Ascending aorta (tissue), 2 donors: ENCODE measurements at places on chromosomes 12 and 14.

DNA sequence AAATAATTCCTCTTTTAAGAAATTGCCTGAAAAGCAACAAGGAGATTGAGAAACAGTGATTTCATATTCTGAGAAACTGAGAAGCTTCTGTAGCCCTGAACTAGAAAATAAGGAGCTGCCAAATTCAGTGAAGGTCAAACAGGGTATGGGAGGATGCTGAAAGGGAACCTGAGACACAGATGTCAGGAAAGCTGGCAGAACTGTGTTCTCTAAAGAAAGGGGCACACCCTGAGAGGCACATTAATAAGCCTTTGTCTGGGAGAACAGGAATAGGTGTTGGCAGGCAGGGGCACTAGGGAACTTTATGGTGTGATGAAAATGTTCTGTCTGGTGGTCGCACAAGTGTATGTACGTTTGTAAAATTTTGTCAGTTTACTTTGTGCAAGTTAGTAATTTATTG lies 29.6 kb downstream of the VRK1 start:
- H3K4me3 ChIP-seq, result no peak overlapping the region
- H3K27me3 ChIP-seq, result no peaks in the 10 kb centered on the region
- DNase-seq, result no peak
- H3K4me1 ChIP-seq, result no peaks in the 10 kb centered on the region
- no peaks in the 10 kb centered on the region for H3K36me3 ChIP-seq
- no peak overlapping the region for H3K27ac ChIP-seq

GRCh38 chr14:92352158-92352985 lies 29.4 kb downstream of the SLC24A4 start:
- no peak for DNase-seq
- H3K4me1 ChIP-seq, result no peaks in the 10 kb centered on the region
- H3K27ac ChIP-seq, result no peak overlapping the region
- no peaks in the 10 kb centered on the region for H3K36me3 ChIP-seq

- peaks cover 25% of the 10 kb centered on the region for H3K36me3 ChIP-seq
- no peaks in the 10 kb centered on the region for H3K27me3 ChIP-seq
- peaks cover 9% of the 10 kb centered on the region for H3K4me1 ChIP-seq
- peak overlapping the region; percentile 92 for H3K27ac ChIP-seq
- DNase-seq, result no peak
Observed at GRCh38 chr12:56358836-56359532, 923 bp downstream of the STAT2 start.

- H3K27ac ChIP-seq, result no peak overlapping the region
- no peak overlapping the region for H3K4me3 ChIP-seq
- no peaks in the 10 kb centered on the region for H3K36me3 ChIP-seq
- H3K27me3 ChIP-seq, result no peaks in the 10 kb centered on the region
Observed at GRCh38 chr14:69811868-69812252, 14.8 kb upstream of the SLC10A1 start.

- no peak for DNase-seq
- H3K27ac ChIP-seq, result no peak overlapping the region
- H3K4me3 ChIP-seq, result no peak overlapping the region
- H3K4me1 ChIP-seq, result no peaks in the 10 kb centered on the region
- H3K36me3 ChIP-seq, result no peaks in the 10 kb centered on the region
- no peaks in the 10 kb centered on the region for H3K27me3 ChIP-seq
Observed at GRCh38 chr12:95877622-95878021, 18.9 kb downstream of the SNRPF start.

DNA sequence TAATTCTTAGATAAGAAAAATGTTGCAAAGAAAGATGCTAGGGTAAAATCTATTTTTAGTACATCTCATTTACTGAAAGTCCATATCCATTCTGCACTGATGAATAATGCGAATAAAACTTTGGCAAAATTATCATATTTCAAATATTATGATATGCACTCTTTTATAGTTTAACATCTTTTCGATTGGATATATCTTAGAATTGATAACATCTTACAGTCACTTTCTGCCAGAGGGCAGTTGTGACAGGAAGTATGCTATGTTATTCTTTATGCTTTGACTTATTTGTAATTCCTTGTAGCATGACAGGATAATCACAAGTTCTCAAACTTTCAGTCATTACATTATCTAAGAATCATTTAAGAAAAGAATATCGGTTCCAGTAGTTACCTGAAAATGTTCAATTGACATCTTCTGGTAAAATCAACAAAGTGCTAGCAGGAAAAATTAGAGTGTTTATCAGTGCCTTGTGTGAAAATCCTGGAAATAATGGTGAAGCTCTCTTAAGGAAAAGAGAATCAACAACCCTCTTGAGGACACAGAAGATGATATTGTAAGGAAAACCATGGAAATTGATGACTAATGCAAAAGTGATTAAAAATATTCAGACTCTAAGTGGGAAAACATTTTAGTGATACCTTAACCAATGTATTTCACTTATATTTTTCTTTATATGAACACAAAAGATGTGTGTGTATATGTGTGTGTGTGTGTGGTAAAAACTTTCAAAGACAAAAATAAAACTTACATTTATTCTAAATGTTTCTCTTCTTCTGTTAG lies 95.5 kb downstream of the SLC6A15 start:
- H3K4me3 ChIP-seq, result no peak overlapping the region
- H3K27me3 ChIP-seq, result no peaks in the 10 kb centered on the region
- no peak overlapping the region for H3K27ac ChIP-seq
- H3K36me3 ChIP-seq, result no peaks in the 10 kb centered on the region
- no peaks in the 10 kb centered on the region for H3K4me1 ChIP-seq
- DNase-seq, result no peak

- H3K27me3 ChIP-seq, result no peaks in the 10 kb centered on the region
- H3K36me3 ChIP-seq, result no peaks in the 10 kb centered on the region
- H3K27ac ChIP-seq, result no peak overlapping the region
- no peaks in the 10 kb centered on the region for H3K4me1 ChIP-seq
Observed at GRCh38 chr12:3834774-3835173, 38.4 kb downstream of the PARP11 start.

GRCh38 chr12:24020397-24021163 lies 71.1 kb upstream of the SOX5 start:
- H3K27me3 ChIP-seq, result no peaks in the 10 kb centered on the region
- no peak for DNase-seq
- H3K36me3 ChIP-seq, result no peaks in the 10 kb centered on the region
- no peaks in the 10 kb centered on the region for H3K4me1 ChIP-seq
- H3K4me3 ChIP-seq, result no peak overlapping the region

DNA sequence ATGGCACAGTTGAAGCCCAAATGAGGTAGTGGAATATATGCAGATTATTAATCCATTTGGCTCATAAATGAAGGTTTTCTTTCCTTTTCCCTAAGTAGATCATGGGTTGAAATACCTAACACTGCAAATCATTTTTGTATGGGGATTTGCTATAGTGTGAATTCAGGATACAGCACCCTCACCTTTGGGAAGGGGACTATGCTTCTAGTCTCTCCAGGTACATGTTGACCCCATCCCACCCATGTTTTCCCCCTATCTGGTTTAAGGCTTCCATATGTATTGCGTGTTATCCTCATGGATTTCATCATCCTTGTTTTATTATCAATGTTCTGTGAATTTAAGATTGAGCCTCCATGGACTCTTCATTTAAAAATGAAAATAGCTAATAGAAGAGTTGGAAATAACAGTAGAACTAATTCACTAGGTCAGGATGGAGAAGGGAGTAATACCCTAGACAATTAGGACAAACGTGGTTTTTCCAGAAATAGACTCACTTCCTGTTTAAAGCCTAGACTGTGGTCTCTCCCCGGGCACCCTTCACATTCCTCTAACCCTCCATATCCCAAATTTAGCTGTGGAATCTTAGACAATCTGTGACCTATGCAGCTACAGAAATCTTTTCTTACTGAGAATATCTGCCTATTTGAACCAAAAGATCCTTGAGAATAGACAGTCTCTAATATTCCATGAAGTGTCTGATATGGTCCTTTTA lies 56.5 kb downstream of the DAD1 start:
- H3K27me3 ChIP-seq, result no peaks in the 10 kb centered on the region
- H3K36me3 ChIP-seq, result no peaks in the 10 kb centered on the region
- H3K4me3 ChIP-seq, result no peak overlapping the region

DNA sequence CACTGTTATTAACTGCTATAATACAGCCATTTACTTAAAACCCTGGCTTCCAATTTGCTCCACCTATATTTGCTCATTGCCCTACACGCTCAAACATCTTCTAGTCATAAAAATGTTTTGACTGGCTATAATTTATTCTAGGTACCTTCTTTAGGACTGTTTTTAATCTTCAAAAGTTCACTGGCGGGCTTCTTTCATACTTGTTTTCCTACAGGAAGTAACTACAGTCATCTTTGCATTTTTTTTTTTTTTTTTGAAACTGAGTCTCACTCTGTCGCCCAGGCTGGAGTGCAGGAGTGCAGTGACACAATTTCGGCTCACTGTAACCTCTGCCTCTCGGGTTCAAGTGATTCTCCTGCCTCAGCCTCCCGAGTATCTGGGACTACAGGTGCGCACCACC lies 32.5 kb downstream of the MPHOSPH9 start:
- no peaks in the 10 kb centered on the region for H3K27me3 ChIP-seq
- H3K27ac ChIP-seq, result no peak overlapping the region
- H3K36me3 ChIP-seq, result peaks cover 11% of the 10 kb centered on the region
- DNase-seq, result no peak
- no peaks in the 10 kb centered on the region for H3K4me1 ChIP-seq

GRCh38 chr14:94342334-94342934 lies 19.3 kb upstream of the SERPINA6 start:
- H3K4me1 ChIP-seq, result no peaks in the 10 kb centered on the region
- H3K27ac ChIP-seq, result no peak overlapping the region
- peak; percentile 89 for DNase-seq
- no peaks in the 10 kb centered on the region for H3K27me3 ChIP-seq
- no peak overlapping the region for H3K4me3 ChIP-seq

- no peaks in the 10 kb centered on the region for H3K4me1 ChIP-seq
- DNase-seq, result no peak
- H3K27me3 ChIP-seq, result no peaks in the 10 kb centered on the region
- H3K36me3 ChIP-seq, result peaks cover 3% of the 10 kb centered on the region
- H3K4me3 ChIP-seq, result no peak overlapping the region
- no peak overlapping the region for H3K27ac ChIP-seq
Observed at GRCh38 chr14:30681752-30682355, 59.7 kb downstream of the SCFD1 start.

DNA sequence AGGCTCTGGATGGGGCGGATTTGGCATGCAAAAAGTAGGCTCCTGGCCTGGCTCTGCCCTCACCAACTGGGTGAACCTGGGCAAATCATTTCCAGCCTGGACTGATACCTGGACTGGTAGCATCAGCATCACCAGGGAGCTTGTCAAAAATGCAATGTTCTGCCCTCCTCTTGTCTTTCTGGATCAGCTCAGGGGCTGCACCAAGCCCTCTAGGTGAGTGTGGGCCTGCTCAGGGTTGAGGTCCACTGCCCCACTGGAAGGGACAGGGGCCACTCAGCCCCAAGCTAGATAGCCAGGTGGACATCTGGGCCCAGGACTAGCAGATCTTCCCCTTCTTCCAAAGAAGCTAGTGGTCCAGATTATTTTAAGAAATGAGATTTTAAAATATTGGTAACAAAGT lies 99.6 kb downstream of the RBM19 start:
- H3K27ac ChIP-seq, result no peak overlapping the region
- DNase-seq, result no peak
- H3K36me3 ChIP-seq, result no peaks in the 10 kb centered on the region
- H3K27me3 ChIP-seq, result no peaks in the 10 kb centered on the region
- H3K4me3 ChIP-seq, result no peak overlapping the region

DNA sequence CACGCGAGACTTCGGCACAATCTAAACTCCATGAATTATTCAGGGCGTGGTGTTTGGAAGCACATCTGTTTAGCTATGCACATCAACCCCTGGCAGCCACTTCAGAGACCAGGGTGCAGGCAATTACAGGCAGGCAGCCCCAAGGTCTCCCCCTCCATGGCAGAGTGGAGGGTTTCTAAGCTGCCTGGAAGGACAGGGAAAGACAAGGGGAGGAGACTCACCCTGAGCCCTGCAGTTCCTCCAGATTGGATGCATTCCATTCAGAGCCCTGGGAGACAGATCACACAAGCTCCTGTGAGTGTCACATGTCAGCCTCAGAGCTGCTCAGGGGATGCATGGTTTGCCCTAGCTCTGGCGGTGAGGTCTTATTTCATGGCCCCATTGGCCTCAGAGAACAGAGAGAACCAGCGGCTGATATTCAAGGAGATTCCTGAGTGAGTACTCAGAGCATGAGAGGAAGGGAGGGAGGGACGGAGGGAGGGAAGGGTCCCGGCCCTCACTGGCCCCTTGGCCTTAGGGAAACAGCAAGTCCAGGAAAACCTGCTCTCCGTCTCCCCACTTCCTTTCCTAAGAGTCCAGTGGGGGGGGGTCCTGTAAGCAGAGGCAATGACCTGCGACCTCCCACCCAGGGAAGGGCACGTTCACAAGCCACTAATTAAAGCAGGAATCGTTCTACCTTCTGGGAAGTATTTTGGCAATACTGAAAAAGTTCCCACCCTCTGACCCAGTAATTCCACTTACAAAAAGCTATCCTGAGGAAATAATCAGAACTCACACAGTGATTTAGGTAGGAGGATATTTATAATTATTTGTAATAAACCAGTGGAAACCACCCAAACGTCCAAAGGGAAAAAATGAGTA lies 55.1 kb downstream of the SSH1 start:
- H3K4me3 ChIP-seq, result peak overlapping the region; percentile 30
- H3K27ac ChIP-seq, result peak overlapping the region; percentile 95
- H3K36me3 ChIP-seq, result peaks cover 56% of the 10 kb centered on the region
- peaks cover 47% of the 10 kb centered on the region for H3K4me1 ChIP-seq

- H3K4me1 ChIP-seq, result no peaks in the 10 kb centered on the region
- H3K4me3 ChIP-seq, result no peak overlapping the region
- no peaks in the 10 kb centered on the region for H3K36me3 ChIP-seq
- no peaks in the 10 kb centered on the region for H3K27me3 ChIP-seq
- no peak for DNase-seq
Observed at GRCh38 chr12:115440438-115440837, 756.5 kb upstream of the TBX3 start.

DNA sequence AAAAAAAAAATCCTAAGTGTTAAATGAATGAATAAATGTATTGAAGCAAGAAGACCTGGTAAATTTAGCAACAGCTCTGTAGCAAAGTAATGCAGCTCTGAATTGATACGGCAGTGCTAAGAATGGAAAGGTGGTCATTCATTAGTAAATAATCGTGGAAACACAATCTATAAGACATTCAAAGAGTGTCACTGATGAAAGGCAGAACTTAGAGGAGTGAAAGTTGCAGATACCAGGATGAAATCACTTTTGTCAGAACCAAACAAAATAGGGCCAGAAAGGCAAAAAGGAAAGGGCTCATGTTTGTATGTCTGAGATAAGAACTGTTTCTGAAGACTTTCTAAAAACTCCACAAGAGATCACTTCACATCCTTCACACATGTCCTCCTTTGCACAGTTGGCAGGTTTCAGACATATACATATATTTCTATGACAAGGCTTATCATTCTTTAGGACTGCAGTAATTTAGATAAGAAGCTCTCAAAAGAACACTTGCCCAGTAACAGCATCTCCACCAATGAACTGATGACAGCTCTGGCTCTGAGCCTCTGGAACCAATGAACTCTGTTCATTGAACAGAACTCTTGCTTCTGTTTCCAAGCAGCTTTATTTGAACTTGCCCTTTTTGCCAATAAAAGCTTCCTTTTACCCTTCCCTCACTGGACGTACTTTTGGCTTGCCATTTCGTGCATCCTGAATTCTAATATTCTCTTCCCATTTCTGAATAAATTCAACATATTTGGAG lies 4.2 kb upstream of the LRR1 start:
- no peak for DNase-seq
- no peaks in the 10 kb centered on the region for H3K27me3 ChIP-seq
- H3K27ac ChIP-seq, result no peak overlapping the region

- H3K27ac ChIP-seq, result no peak overlapping the region
- no peaks in the 10 kb centered on the region for H3K27me3 ChIP-seq
- DNase-seq, result no peak
- no peak overlapping the region for H3K4me3 ChIP-seq
- H3K36me3 ChIP-seq, result no peaks in the 10 kb centered on the region
Observed at GRCh38 chr12:94258593-94258992, 110.2 kb downstream of the PLXNC1 start.
